ENCODE measurements at places on chromosomes 3 and 15.

GRCh38 chr15:94416820-94417219, 185.5 kb downstream of the MCTP2 start:
- no peak for DNase-seq

GRCh38 chr3:192919901-192920300, 2.2 kb upstream of the MB21D2 start:
- no peak for DNase-seq

- DNase-seq: no peak
These were observed 3.1 kb upstream of the EXOG start for GRCh38 chr3:38493031-38493430.

DNA sequence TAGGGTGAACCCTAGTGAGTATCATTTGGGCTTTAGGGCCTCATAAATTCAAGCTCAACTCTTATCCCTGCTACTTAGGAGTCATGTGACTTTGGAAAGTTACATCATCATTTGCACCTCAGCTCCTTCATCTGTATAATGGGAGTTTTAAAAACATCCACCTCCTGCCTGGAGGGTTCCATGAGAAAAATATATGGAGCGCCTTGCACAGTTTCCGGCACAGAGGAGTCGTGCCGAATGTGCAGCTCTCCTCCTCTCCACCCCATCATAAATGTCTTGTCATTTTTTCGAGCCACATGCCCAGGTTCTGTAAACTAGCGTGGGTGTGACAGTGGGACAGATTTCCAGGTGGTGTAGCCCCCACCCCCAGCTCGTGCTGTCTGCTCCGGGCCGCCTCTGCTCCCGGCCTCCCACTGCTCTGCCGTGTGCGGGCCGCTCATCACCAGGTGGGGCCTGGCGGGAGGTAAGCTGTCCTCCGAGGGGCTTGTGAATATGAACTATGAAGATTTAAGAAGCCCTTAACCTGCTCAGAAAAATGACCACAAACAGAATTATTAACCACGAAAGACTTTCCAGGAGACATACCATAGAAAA, 90.4 kb downstream of the TOP2B start:
- no peak for DNase-seq

DNA sequence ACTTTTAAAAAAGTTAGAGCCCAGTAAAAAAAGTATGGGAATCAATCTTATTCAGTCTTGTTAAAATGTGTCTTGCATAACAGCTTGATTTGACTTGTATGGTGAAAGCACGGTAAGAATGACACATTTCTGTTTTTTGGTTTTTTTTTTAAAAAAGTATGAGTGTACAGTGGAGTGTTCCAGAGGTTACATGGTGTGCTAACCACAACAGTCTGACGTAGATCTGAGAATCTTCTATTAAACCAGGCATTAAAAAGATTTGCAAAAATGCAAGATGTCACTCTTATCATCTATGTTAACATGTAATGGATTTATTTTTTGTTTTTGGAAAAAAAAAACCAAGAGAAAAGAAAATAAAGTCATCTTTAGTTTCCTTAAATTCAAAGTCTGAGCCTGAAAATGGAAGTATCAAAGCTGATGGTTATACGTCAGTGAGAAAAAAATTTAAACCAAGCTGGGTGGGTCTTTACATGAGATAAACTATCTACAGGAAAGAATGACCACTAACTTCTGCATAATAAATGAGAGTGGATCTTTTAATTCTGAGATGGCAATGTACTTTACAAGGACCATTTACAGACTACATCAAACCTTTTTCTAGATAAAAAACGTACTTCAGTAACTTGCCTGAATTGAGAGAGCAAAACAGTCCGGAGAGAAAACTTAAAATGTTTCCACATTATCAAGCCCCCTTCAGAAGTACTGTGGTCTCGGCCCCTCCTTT, 1.6 kb downstream of the GABPB1 start:
- peak; percentile 55 for DNase-seq

GRCh38 chr3:46987743-46988401, 8.4 kb downstream of the NBEAL2 start:
- DNase-seq: peak; percentile 95

GRCh38 chr3:30924763-30925162, 30.3 kb upstream of the GADL1 start:
- no peak for DNase-seq
